Fibroblast of skin of back (primary cell): ENCODE measurements at places on chromosomes 11 and 22.

- no peak for DNase-seq
These were observed 230.2 kb downstream of the METTL15 start for GRCh38 chr11:28338371-28338770.

DNA sequence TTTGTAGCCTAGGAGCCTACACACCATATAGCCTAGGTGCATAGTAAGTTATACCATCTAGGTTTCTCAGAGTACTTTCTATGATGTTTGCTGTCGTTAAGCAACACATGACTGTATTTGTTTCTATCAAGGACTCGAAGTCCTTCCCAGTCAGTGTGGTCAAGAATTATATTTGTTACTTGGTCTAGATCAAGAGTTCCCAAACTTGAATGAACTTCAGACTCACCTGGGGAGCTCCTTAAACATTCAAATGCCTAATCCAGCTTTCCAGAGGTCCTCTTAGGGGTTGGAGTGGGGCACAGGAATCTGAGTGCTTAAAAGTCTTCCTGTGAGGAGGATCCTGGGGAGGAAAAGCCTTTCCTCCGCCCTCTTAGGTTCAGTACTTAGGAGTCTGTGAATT is 41.5 kb upstream of the PAMR1 start:
- no peak for DNase-seq

DNA sequence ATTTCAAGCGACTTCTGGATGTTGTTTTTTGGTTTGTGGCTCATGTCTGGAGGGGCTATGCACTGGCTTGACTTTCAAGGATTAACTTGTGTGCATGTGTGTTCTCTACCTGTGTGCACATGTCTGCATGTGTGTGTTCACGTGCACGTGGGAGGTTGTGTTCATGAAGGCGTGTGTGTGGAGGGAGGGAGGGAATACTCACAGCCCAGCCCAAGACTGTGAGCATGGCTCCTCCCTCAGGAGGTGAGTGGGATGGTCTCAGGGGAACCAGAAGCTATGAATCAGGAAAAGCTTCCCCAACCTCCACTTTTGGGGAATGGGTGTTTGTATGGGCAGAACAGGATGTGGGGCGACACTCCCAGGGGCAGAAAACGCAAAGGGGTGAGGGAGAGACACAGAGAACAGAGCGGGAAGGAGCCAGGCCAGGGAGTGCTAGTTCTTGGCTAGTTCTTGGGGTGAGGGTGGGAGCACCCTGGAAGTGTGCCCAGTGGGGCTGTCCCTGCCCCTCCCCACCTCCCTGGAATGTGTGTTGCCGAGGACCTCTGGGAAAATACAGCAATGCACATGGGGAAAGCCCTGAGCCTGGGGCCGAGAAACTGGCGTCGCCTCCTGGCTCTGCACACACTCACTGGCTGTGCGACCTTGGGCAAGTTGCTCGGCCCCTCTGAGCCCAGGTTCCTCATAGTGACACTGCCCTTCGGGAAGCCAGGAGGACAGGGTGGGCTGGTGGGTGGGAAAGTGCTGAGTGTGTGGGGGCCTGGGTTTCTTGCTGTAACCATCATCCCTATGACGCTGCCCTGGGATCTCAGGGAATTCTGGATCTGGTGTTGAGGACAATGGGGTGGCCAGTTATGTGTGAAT is 16.9 kb upstream of the ALX4 start:
- no peak for DNase-seq

- DNase-seq: peak; percentile 56
These were observed 31.8 kb downstream of the DLG2 start for GRCh38 chr11:85595285-85595884.

- DNase-seq: no peak
These were observed 8.9 kb downstream of the PGAP2 start for GRCh38 chr11:3817181-3817800.

GRCh38 chr11:121152764-121153163 is 51.7 kb downstream of the TECTA start:
- no peak for DNase-seq

DNA sequence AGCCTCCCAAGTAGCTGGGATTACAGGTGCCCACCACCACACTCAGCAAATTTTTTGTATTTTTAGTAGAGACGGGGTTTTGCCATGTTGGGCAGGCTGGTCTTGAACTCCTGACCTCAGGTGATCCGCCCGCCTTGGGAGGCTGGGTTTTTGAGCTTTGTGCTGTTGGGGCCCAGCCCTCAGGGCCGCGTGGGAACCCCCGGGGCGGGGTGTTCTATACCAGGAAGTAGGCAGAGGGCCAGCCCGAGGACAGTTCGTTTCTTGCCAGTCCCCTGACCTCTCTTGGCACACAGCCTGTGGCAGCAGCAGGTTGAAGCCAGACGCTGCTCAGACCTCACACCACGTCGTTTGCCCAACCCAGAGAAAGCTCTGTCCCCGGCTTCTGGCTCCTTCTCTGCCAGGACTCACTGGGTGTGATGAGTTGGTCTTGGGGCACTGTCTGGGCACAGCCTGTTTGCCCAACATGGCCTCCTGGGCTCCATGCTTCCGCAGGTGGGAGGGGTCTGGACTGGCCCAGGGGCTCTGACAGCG is 24.9 kb upstream of the CHKA start:
- no peak for DNase-seq

- no peak for DNase-seq
These were observed 306.1 kb upstream of the CCDC179 start for GRCh38 chr11:23166376-23166775.

DNA sequence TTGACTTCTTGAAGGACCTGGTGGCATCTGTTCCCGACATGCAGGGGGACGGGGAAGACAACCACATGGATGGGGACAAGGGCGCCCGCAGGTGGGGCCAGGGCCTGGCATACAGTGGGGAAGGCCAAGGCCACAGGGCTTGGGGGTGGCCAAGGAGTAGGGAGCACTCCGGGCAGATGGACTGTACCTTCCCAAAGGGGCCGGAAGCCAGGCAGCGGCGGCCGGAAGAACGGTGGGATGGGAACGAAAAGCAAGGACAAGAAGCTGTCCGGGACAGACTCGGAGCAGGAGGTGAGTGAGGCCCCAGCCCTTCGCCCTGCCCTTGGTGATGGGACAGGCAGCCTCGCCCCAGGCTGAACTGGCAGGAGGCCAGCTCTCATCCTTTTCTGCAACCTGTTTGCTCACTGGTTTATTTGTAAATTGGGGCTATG is 1.2 kb downstream of the DRAP1 start:
- no peak for DNase-seq

- no peak for DNase-seq
These were observed 6.2 kb upstream of the APLP2 start for GRCh38 chr11:130063451-130063850.

DNA sequence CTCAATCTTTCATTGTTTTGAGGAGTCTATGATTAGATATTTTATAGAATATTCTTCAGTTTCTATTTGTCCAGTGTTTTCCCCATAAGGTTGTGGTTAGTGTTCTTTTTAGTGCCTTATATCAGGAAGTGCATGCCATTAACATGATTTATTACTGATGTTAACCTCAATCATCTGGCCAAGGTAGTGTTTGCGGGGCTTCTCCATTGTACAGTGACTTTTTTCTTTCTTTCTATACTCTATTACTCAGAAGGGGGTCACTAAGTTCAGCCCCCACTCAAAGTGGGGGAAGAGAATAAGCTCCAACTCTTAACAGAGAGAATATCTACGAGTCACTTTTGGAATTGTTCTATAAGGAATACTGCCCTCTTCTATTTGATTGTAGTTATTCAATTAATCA is 415.8 kb downstream of the DYNC2H1 start:
- peak; percentile 74 for DNase-seq

DNA sequence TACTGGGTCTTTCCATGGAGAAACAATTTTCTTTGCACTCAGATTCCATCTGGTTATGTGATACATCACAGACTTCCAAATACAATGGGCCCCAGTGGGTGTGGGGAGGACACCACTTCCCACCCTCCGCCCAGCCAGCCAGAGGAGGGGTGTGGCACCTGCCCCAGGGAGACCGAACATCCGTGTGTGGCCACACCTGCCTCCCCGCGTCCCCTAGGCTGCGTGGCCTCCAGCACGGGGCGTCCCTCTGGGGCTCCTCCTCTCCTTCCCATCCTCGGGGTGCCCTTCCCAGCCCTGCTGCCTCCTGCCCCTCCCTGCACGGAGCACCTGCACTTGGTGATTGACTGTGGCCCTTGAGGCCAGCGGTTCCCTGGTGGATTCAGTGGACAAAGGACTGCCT is 49.1 kb downstream of the CERK start:
- no peak for DNase-seq

GRCh38 chr22:49323751-49324415 is 503.8 kb downstream of the BRD1 start:
- no peak for DNase-seq

GRCh38 chr22:30253205-30253852 is 6.8 kb upstream of the LIF start:
- DNase-seq: peak; percentile 92

DNA sequence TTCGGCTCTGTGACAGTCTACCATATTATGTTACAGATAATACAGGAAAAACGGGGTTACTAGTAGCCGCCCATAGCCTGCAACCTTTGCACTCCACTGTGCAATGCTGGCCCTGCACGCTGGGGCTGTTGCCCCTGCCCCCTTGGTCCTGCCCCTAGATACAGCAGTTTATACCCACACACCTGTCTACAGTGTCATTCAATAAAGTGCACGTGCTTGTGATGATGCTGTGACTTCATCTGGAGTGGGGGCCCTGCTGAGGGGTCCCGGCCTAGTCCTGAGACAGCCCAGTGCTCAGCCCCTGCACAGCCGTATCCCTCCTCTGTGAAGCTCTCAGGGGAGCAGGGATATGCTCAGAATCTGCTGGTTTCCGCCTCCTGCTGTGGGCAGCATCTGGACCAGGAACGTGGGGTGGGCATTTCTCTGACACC is 1.2 kb downstream of the IFITM1 start:
- DNase-seq: no peak
